ENCODE measurements at places on chromosomes 5 and 9.

DNA sequence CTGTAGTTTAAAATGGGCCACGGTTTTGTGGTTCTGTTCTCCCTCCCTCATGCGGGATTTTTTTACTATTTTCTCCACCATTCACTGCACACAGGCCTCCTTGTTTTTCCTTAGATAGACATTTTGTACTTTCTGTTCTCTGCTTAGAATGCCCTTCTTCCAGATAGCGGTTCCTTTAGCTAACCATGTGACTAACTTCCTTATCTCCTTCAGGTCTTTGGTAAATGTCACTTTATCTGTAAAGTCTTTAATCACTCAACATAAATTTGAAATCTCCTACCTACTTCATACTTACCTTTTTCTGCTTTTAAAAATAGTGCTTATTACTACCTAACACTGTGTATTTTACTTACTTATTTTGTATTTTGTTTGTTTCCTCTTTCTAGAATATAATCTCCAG, 15.0 kb downstream of the FER start:
- DNase-seq = no peak

- DNase-seq = no peak
Observed at GRCh38 chr5:80266566-80266965, 10.7 kb upstream of the SERINC5 start.

DNA sequence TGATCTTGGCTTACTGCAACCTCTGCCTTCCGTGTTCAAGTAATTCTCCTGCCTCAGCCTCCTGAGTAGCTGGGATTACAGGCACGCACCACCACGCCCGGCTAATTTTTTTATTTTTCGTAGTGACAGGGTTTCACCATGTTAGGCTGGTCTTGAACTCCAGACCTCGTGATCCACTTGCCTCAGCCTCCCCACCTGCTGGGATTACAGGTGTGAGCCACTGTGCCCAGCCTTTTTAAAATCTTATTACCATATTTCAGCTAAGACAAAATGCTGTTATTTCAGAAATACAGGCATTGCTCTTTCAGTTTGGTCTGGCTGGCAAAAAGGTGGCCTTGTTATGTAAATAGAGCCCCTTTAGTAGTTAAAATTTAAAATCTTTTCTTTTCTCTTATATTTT, 46.9 kb upstream of the GLDC start:
- DNase-seq = no peak

DNA sequence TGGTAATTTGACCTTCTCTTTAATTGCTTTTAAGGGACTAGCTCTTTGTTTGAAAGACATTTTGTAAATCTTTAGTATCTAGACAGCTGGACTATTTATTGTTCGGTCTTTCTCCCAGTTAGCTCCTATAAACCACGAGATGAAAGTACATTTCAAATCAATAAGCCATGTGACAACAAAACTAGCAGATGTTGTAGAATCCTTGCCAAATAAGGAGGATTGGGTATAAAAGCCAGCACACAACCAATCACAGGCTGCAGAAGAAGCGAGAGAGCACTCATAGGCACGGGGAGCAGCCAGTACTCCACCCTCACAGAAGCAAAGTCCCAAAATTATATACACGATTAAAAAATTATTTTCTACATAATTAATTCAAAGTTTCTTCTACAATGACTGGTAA, 8.1 kb upstream of the OMD start:
- DNase-seq = no peak

- no peak for DNase-seq
Observed at GRCh38 chr9:125612616-125613015, 94.4 kb downstream of the MAPKAP1 start.

DNA sequence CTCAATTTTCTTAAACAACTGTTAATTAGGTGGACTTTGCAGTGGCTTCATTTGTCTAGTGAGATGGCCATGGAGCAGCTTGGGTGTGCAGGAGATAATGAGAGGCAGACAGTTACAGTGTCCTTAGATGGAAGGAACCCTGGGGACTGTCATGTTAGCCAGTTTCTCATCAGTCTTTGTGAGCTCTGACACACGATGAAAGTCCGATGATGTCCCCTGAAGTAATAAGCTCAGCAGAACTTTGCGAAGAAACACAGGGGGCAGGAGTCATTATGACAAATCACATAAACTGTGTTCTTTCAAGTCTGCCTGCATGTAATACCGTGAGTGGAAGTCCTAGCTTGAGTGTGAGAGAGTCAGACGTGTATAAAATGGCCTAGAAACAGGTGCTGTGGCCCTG, 201.8 kb downstream of the DRD1 start:
- no peak for DNase-seq

DNA sequence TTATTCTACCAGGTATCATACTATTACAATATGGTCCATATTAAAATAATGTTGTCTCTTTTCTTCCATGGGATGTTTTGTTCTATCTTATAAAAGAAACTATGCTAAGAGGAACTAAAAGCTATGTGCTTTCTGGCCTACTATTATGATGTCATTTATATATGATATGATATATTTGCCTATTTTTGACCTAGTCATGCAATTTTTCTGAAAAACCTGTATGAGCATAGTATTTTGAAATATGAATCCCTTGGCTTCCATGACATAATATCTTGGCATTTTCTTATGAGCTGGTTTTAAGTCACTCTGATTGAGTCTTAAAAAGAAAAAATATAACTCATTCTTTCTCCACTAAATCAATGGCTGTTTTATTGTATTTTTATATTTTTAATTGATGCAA, 60.7 kb downstream of the MAN2A1 start:
- no peak for DNase-seq

DNA sequence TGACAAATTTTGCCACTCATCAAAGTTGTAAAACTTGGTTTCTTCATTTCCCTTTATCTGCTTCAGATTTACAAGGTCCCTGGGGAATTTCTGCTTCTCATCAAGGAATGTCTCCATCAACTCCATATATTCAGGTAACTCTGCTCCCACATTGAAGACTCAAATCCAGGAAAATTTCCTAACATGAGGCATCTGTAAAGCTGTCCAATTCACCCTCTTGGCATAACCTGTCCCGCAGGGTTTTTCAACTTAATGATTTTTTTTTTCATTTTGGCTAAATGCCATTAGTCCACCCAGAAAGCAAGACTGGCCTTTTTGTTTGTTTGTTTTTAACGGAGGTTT, 50.2 kb upstream of the SLC30A5 start:
- no peak for DNase-seq

- no peak for DNase-seq
Observed at GRCh38 chr9:116361547-116361946, 208.0 kb downstream of the PAPPA start.

DNA sequence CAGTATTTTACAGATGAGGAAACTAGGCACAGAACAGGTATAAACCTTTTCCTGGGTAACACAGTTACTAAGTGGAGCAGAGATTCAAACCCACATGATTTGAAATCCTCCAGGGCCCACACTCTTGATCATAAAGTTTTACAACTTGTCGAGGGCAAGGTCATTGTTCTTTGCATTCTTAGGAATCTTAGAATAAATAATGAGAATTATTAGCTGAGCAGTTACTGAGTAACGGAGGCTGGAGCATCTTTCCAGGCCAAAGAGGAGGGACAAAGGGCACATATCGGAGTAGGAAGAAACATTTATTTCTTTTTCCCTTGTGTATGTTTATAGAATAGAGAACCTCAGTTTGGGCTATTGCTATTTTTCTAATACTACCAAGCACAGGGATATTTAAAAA, 27.1 kb upstream of the F2R start:
- no peak for DNase-seq

DNA sequence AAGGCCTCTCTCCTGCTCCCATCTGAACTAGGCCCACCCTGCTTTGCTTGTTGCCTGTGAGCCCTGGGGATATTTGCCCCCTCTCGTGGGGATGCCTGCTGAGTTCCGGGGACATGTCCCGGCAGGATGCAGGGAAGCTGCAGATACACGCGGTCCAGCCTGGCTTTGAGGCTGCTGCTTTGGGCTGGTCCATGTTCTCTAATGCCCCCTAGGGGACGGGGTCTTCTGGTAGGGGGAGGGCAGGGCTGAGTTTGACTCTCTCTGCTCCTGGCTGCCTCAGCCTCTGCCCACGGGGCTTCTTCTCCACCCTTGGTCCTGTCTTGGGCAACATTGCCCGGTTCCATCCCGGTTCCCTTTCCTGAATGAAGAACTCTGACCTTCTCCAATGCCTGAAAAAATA, 84.9 kb upstream of the ASS1 start:
- DNase-seq = no peak

DNA sequence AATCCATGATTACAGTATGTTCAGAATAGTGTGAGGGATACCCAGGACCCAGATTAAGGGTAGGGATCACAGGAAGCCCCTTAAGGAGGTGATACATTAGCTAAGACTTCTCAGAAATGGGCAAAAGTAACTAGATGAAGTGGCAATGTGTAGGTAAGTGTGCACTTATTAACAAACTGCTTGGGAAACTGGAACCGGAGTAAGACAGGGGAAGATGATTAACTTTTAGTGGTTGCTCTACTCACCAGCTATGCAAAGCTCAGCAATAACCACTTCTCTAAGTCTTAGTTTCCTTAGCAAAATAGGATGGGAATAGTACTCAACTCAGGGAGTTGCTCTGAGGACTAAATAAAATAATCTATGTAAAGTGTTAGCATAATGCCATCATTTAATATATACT, 182.2 kb downstream of the MCTP1 start:
- no peak for DNase-seq

- no peak for DNase-seq
Observed at GRCh38 chr5:155540000-155540595, 526.5 kb downstream of the KIF4B start.

- no peak for DNase-seq
Observed at GRCh38 chr5:157602505-157602904, 26.9 kb upstream of the ADAM19 start.

GRCh38 chr5:138533973-138534941, 8.8 kb downstream of the ETF1 start:
- DNase-seq = no peak

- DNase-seq = no peak
Observed at GRCh38 chr5:80569961-80570786, at the start of gene ANKRD34B. Gene ANKRD34B (minus strand): TSS chr5:80570280. CDS start chr5:80560019, 10,261 bp downstream.

DNA sequence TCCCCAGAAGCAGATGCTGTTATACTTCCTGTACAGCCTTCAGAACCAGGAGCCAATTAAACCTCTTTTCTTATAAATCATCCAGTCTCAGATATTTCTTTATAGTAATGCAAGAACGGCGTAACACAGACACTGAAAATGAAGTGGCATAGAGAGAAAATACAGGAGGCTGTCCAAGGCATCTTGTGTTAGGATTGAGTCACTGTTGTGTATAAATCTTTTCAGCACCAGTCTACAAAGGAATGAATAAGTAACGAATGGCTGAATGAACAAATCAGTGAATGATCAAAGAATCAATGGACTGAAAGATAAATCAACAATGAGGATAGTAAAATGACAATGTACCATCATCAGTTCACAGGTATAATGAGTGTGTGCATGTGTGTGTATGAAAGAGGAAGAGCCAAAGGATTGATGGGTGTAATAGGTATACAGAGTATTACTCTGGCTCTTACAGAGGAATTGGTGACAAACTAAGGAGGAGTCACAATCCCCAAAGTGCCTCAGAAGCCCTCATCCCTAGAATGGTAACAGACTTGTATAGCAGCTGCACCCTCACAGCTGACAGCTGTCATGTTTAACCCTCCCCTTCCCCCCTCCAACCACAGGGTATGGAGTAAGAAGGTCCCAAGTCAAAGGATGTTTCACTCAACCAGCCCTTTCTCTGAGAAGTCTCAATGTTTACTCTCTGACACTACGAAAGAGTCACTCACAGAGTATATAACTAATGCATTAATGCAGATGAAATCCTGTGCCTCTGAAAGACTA, 29.8 kb upstream of the MIER3 start:
- no peak for DNase-seq

DNA sequence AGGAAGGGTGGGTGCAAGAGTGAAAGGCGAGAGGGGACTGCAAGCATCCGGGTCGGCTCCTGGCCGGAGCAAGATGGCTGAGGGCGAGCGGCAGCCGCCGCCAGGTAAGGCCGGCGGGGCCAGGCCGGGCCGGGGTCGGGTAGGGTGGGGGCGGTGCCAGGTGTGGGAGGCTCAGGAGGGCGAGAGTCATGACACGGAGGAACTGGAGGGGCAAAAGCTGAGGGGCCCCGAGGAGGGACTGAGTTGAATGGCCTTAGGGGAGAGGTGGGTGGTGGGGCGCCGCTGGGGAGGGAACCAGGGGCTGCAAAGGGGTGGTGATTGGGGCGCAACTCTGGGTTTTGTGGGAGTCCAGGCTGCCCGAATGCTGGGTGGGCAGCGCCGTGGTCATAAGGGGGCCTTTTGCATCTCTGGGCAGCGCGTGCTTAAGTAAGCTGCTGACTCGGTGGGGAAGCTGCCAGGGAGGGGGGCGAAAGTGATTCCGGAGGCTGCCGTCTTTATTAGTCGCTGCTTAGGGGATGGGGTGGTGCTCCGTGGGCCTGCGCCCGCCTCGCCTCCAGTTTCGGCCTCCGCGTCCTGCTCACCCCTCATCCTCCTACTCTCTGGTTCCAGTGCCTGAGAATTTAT, 425 bp downstream of the PTPA start:
- no peak for DNase-seq

DNA sequence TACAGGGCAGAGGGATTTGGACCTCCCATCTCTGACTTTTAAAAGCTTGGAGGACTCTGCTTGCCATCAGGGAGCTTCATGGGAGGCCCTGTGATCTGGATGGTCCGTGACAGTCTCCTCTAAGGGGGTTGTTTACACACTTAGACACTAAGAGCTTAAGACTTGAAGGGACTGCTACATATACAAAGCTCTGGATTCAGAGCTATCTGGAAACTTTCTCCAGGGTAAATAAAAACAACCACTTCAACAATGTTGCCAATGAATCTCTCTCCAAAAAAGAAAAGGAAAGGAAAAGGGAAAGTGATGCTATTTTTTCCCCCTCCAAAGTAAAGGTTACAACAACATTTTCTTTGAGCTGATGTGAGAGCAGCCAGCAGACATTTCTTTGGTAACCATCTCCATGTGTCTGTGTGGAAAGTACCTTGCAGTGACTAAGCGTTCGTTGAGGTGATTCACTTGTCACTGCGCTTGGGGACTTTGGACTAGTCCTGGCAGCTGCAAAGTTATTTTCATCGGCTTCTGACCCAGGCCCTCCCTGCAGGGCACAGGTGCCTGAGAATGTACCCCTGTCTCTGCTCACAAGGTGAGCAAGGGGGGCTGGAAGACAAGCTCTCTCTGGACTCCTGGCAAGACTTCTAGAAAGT, 262.1 kb upstream of the KLF4 start:
- no peak for DNase-seq

- no peak for DNase-seq
Observed at GRCh38 chr9:132957805-132958204, 13.4 kb upstream of the TSC1 start.

DNA sequence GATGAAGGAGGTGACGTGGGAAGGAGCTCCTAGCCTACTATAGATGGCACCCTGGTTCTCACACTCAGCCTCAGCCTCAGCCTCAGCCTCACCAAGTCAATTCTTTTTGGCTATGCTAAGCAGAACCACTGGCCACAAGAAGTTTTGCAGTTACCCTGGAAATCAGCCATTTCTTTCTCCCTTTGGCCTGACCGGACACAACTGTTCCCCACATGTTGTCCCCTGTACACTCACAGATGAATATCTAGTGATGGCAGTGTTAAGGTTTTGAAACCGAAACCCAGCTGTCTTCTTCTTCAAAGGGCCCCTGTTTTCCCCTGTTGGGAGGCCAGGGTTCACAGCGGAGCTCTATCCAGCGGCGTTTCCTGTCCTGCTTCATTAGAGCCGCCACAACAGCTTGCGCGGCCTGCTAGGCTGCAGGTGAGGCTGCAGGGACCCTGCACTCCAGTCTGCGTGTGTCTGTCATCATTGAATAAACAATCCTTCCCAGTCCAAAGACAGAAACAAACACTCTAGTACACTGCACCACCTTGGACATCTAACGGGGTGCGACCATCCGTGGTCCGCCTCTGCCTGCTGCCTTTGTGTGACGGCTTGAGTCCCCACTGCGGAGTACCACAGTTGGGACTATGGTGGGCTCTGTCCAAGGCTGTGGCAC, 250.5 kb downstream of the DENND1A start:
- DNase-seq = no peak

Data from activated CD4-positive, CD25-positive, alpha-beta regulatory T cell treated with anti-CD3 and anti-CD28 coated beads, Interleukin-2, amount 50 U/mL, for 72 hours (primary cell).